Epithelial cell of proximal tubule (primary cell): ENCODE measurements at places on chromosomes 13 and 19. TPM values are rescaled to one million over a fixed set of nuclear protein-coding genes. Genes with fewer than 3 reads are reported as not detected.

Gene TEX29
- not detected in 2 replicates for total RNA-seq

Gene CPB2
- total RNA-seq, result not detected in 2 replicates

Gene PALM
- 3.2 and 17.1 TPM in 2 replicates for total RNA-seq

Gene LENG9
- total RNA-seq, result 2.7 and 4.1 TPM in 2 replicates

Gene KCNN1
- not detected in 2 replicates for total RNA-seq

Gene CYP4F11
- not detected in 2 replicates for total RNA-seq

Gene KLHL26
- total RNA-seq, result 5.1 and 16.5 TPM in 2 replicates

Gene UHRF1
- 81.5 and 191 TPM in 2 replicates for total RNA-seq

Gene LILRA6
- not detected in 2 replicates for total RNA-seq

Gene FGF22
- total RNA-seq, result 0.29 TPM in 1 of 2 replicates, not detected in the other

Gene NLRP11
- not detected in 2 replicates for total RNA-seq

Gene EDNRB
- total RNA-seq, result 0.36 and 0.86 TPM in 2 replicates

Gene SIGLEC8
- not detected in 2 replicates for total RNA-seq

Gene C19orf85
- not detected in 2 replicates for total RNA-seq

DNA sequence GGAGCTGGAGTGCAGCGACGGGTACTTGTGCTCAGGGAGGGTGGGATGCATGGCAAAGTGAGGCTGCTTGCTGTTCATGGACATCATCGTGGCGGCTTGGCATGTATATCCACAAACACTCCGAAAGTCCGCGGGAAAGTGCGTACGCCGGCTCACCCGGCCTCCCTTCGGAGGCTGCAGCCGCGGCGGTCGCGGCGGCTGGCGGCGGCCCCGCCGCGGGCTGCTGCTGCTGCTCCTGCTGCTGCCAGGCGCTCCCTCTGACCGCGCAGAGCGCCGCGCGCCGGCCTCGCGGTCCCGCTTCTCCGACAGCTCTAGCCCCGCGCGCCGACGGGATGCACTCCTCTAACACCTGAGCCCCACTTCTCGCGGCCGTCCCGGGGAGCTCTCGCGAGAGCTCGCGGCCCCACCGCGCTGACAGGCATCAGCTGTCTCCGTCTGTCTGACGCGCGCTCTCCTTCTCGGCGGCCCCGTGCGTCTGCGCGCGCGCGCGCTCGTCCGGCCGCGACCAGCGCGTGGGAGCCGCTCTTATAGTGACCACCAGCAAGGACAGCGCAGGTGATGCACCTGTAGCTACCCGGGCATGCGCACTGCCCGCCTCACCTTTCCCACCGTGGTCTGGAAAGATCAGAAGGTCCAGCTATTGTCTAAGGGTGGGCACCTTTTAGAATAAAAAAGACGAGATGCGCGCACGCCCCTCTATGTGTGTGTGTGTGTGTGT, at the start of gene POU4F1:
Gene POU4F1, minus strand, starts transcription at position 313 of the 718 bp plus-strand sequence. Its CDS starts 226 bp downstream, at position 87.
- no peak for DNase-seq

DNA sequence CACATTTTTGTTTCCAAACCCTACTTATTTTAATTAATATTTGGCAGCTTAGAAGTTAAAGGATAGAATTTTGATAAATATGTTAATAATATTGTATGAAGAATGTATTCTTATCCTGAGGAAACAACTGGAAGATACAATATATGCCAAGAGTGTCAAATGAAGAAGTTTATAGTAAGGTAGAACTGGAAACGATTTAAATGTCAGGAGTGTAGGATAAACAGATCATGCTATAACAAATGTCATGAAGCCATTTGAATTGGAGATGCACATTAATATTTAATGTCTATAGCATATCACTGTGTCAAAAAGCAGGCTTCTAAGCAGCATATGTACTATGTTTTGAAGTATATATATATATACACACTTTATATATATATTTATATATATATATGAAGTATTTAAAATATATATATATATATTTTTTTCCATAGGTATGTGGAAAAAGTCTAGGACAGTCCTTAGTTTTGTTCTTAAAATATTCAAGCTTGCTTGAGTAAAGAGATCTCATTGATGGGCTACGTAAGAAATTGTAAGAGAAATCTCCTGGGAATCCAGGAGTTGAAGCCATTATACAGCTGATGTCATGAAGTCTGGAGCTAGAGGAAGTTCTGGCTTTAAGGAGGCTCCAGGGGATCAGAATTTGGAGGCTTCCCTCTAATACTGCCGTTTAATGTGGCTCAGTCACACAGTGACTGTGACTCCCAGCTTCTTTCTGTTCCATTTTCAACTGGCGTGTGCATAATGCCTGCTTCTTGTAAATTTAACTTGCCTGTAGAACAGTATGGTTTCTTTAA, 79.9 kb upstream of the MYCBP2 start:
- DNase-seq, result no peak

- DNase-seq, result peak; percentile 71
Observed at GRCh38 chr13:44770951-44771350, 194.8 kb upstream of the TSC22D1 start.

GRCh38 chr19:8695501-8695900, 3.1 kb downstream of the ACTL9 start:
- no peak for DNase-seq

DNA sequence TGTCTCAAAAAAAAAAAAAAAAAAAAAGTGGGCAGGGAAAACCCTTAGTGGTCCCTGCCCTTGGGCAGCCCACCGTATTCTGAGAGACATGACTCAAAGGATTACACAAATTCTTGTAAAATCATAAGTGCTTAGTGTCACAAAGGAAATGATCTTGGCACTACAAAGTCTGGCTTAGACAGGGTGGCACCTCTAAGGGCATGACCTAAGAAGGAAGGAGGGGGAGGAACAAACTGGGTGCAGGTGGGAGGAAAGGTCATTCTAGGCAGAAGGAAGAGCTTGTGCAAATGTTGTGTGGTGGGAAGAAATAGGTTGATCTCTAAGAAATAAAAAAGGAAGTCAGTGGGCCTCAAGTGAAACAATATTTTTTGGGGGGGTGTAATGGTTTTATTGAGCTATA, 10.4 kb downstream of the PNPLA6 start:
- no peak for DNase-seq

- DNase-seq, result no peak
Observed at GRCh38 chr13:92657565-92657964, 569.0 kb upstream of the GPC6 start.

GRCh38 chr13:75454497-75454896, 27.5 kb downstream of the TBC1D4 start:
- DNase-seq, result no peak

GRCh38 chr13:45833663-45834375, 17.7 kb downstream of the SIAH3 start:
- peak; percentile 56 for DNase-seq

GRCh38 chr13:100944791-100945345, 270.3 kb upstream of the TMTC4 start:
- DNase-seq, result no peak

DNA sequence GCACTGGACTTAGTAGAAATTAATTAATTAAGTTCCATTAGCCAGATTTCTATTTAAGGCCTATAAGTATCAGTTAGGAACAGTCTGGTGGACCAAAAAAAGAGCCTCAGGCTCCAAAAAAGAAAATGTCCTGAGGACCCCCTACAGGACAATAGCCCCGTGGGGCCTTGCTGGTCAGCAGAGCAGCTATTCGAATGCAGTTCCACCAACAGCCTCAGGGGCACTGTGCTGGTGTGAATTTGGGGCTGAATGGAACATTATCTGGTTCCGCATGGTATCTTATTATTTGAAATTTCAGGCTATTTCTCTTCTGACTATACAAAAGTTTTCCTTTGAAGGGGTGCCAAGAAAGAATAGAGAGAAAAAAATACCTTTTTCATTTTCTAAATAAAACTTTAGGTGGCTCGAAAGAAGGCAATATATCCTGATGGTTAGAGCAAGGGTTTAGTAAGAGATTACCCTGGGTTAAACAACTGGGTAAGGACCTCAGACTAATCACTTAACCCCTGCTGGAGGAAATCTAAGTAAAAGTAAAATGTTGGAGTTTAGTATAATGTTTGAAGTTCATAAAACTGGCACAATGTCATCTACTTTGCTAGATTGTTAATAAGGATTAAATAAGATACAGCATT, 147.2 kb downstream of the MIPEP start:
- no peak for DNase-seq

DNA sequence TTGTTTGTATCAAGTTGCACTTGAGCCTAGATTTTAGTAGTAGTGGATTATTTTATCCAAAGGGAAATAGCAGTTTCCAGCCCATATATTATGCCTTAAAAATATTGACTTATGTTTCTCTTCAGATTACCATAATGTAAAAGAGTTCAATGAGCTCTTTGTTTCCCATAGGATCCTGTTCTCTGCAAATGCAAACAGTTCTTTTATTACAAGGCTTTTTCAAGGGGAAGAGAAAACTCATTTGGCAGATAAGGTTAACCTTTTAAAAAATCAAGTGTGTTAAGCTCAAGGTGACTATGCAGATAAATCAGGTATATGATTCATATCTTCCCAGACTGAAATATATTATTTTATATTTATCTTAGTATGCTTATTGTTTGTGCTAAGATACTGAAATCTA, 961.2 kb upstream of the SPRY2 start:
- DNase-seq, result no peak

DNA sequence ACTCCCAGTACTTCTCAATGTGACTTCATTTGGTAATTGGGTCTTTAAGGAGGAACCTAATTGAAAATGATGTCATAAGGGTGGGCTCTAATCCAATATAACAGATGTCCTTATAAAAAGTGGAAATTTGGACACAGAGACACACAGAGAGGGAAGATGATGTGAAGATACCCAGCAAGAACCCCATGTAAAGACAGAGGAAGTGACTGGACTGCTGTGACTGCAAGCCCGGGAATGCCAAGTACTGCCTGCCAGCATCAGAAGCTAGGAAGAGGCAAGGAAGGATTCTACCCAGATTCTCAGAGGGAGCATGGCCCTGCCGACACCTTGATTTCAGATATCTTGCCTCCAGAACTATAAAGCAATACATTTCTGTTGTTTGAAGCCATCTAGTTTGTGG, 239.3 kb downstream of the KCTD12 start:
- DNase-seq, result no peak

- no peak for DNase-seq
Observed at GRCh38 chr19:35236638-35237400, 8.3 kb upstream of the FAM187B start.

- peak; percentile 27 for DNase-seq
Observed at GRCh38 chr13:35549481-35549880, 73.0 kb upstream of the MAB21L1 start.

DNA sequence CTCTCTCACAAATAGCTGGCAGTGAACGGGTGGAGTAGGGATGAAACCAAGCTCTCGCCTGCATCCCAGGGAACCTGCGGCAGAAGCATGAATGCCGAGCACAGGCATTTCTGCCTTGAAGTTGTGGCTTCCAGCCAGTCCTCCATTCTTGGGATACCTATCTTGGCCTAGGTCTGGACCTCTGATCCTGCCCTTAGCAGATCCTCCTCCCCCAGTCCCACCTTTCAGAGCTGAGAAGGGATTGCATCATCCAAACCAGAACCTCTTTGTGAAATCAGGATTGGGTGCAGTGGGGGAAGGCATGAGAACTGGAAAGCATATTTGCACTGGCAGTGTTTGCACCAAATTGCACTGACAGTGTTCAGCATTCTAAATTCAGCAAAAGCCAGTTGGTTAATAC, 5.8 kb downstream of the ZNF780A start:
- no peak for DNase-seq

DNA sequence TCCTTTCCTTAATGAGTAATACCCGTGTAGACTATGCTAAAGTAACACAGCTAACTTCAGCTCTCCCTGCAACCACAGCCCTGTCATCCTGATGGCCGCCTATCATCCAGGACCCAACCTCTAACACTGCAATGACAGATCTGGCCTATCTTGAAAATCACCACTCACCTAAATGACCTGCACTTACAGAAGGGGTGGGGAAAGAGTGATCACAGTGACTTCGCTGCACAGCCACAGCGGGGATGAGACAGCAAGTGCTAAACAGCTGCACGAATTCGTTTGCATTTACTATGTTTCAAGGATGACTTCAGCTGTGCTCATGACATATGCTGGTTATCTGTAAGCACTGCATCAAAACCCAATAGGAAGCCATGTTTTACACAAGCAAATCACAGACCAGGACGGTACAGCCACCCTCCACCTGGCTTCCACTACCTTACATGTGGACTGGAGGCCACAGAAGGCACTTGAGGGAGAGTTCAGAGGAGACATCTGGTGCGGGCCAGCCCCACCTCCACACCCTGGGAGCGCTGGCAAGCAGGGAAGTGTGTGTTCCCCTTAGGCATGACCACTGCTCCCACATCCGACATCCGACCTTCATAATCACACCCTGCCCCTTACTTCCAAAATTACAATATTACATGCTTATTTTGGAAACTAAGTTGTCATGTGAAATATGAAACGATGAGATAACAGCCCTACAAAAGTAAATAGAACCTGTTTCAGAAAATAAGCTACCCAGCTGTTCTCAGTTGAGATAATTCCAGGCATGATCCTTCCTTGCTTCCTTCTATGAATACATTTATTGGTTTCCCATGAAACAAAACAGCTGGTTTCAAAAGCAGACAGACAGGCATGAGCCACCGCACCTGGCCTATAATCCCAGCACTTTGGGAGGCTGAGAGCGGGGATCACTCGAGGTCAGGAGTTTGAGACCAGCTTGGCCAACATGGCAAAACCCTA, 95.7 kb downstream of the STK24 start:
- DNase-seq, result no peak

DNA sequence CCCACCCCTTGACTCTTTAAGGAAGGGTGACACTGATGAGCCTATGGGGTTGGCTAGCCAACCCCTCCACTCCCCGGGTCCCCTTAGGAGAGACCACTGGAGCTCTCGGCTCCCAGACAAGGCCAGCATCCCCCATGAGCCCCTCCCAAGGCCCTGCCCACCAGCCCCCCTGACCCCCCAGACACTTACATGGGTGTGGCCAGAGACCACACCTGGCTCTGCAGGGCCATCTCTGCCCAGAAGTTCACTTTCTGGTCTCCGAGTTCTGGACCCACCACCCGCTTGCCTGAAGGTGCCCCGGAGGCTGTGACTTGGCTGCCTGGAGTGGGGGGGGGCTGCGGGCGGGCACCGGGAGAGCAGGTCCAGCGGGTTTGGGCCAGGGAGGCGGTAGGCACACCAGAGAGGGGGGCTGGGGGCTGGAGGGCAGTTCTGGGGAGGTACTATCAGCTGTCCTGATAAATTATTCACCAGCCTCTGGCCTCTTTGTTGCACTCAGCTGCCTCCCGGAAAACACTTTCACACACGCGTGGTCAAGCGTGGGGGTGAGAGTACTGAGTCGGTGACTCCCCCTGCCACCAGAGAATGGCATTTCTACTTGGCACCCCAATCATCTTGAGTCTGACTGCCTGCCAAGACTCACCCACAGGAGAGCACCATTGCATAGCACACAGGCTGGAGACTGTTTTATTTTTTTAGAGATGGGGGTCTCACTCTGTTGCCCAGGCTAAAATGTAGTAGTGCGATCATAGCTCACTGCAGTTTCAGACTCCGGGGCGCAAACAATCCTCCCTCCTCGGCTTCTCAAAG, at the start of gene PALM3:
Gene PALM3, minus strand, starts transcription at position 326 of the 807 bp plus-strand sequence. Its CDS starts 96 bp downstream, at position 230.
- peak; percentile 67 for DNase-seq

GRCh38 chr13:99421758-99422585, 79.3 kb upstream of the TM9SF2 start:
- no peak for DNase-seq
